GM19239 (cell line): ENCODE measurements at places on chromosomes 16 and 17.

DNA sequence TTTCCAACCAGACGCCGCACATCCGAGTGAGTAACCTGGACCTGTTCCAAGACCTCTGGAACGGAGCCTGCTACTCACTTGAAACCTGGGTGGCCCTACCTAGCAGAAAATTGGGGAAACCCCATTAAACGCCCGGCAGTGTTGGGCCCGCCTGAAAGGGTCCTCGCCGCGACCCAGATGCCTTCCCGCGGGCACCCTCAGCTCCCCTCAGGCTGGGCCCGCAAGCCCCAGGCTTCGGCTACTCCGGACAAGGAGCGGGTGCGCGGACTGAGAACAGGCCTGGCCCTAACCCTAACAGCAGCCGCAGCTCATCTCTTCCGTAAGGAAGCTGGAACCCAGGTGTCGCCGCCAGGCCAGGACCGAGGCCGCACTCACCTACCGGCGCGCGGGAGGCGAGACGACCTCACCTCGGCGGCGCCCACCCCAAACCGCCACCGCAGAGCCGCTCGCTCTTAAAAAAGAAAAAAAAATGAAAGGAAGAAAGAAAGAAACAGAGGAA is 344 bp downstream of the PSME3IP1 start:
- no peak for DNase-seq

GRCh38 chr17:67216578-67217320 is 28.2 kb downstream of the HELZ start:
- DNase-seq, result no peak

DNA sequence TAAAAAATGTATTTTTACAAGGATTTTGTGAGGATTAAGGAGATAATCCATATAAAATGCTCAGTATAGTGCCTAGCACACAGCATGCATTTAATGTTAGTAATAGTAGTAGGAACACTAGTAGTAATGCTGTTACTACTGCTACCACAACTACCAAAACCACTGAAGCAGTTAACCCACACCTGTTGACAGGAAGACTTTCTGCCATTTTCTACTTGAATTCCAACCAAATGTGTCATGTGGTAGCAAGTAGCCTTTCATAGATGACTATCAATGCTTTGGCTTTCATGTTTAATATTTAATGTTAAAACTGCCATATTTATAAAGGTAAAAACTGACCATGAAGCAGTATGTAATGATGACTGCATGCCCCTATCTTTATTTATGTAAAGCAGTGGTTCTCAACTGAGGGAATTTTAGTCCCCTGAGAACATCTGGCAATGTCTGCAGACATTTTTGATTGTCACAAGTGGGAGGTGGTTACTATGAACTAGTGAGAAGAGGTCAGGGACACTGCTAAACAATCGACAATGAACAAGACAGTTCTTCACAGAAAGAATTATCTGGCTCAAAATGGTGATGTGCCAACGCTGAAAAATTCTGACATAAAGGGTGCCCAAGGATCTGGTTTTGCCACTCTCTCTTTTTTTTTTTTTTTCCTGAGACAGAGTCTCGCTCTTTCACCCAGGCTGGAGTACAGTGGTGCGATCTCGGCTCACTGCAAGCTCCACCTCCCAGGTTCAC is 89.4 kb downstream of the ITFG1 start:
- DNase-seq, result no peak

- DNase-seq, result no peak
These were observed 4.0 kb downstream of the TAC4 start for GRCh38 chr17:49843774-49844350.

- DNase-seq, result no peak
These were observed 62.9 kb downstream of the MAP2K6 start for GRCh38 chr17:69477204-69477902.

DNA sequence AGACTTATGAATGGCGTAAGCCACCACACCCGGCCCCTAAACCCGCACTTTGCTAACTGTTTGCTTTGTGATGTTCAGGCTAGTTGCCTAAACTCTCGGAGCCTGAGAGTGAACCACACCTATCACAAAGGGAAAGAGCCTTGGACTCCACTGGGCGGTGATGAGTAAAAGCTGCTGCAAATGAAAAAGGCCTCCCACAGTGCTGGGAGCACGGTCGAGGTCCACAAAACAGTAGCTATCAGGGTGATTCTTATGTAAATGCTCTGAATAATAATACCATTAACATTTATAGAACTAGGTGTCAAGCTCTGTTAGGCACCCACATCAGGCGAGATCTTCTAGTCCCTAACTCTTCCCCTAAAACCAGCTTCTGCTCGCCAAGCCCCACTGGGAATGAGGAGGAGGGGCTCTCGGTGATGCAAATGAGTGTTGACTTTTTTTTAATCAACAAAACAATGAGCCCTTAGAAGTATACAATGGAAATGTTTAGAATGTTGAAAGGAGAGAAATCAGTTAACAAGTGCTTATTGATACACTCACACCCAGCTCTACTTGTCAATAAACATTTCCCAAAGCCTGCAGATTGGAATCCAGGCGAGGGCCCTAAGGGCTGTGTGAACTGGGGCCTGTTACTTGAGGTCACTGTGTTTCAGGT is 19.8 kb downstream of the FBRS start:
- no peak for DNase-seq

DNA sequence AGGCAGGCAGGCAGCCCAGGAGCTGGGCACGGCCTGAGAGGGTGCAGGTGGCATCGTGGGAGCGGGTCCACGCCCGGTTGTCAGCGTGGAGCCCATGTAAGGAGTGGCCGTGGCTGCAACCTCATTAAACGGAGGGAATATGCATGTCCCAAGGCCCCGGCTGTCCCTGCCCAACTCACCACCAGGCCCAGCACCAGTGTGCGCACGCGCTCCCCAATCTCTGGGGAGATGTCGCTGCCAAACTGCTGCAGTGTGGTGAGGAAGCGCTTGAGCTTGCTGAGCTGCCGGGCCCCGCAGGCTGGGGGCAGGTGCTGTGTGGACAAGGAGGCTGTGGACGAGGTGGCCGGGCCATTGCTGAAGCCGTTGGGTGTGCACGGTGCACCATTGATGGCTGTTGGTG is 25.6 kb upstream of the PABPN1L start:
- no peak for DNase-seq

DNA sequence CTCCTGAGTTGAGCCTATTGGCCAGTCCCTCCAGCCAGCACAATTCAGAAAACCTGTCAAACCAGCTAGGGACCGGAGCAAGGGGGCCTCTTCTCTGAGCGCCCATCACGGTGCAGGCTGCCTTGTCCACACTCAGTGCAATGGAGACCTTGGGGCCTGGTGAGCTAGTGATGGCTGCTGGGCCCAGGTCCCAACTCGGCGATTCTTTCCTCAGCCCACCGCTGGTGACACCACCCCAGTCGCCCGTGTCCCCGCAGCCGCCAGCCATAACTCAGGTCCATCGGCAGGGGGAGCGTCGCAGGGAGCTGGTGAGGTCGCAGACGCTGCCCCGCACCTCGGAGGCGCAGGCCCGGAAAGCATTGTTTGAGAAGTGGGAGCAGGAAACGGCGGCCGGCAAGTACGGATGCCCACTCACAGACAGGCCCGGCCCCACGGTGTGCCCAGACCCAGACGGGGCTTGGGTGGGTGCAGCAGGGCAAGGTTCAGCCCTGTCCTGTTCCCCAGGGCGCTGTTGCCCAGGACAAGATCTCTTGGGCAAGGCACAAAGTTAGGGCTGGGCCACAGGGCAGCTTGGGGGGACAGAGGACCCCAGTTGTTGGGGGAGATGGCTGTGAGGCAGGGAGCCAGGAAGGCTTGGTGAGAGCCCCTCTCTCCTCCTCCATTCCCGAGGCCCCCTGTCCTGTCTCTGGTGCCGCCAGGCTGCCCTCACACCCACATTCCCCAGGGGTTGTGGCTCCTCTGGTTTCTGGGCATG is 10.8 kb downstream of the SMTNL2 start:
- peak; percentile 66 for DNase-seq
